ENCODE measurements at places on chromosomes 1 and 21.

DNA sequence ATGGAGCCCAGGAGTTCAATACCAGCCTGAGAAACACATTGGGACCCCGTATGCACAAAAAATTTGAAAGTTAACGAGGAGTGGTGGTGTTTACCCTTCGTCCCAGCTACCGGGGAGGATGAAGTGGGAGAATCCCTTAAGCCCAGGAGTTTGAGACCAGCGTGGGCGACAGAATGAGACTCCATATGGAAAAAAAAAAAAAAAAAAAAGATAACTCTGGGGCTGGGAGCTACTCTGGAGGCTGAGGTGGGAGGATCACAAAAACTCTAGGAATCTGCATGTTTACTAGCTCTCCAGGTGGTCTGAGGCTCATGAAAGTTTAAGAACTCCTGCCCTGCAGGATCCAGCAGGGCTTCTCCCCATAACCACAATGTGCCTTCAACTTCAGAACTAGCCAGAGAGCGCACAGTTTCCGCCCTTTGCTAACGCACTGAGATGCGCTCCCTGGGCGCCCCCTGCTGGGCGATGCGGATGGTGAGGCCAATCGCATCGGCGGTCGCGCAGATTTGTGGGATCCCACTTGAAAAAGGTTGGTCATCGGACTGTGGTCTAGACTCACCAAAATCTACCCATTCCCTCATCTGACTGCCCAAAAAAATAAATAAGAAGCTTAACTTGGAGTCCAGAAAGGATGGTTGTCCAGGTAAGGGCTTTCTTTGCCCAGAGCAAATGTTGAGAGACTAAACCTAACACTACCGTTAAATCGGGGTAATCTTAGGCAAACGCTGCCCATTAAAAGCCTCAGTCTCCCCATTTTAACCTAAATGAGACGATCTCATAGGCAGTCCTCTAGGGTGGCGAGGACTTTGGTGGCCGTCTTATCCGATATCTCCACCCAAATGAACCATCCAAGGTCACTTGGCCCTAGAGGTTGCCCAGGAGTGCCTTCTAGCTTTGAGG lies 8.8 kb downstream of the ZNF683 start:
- peak; percentile 83 for DNase-seq

GRCh38 chr1:238223076-238223640 lies 332.4 kb upstream of the ZP4 start:
- no peak for DNase-seq

GRCh38 chr1:3568815-3569435 lies 42.4 kb downstream of the MEGF6 start:
- DNase-seq = no peak

DNA sequence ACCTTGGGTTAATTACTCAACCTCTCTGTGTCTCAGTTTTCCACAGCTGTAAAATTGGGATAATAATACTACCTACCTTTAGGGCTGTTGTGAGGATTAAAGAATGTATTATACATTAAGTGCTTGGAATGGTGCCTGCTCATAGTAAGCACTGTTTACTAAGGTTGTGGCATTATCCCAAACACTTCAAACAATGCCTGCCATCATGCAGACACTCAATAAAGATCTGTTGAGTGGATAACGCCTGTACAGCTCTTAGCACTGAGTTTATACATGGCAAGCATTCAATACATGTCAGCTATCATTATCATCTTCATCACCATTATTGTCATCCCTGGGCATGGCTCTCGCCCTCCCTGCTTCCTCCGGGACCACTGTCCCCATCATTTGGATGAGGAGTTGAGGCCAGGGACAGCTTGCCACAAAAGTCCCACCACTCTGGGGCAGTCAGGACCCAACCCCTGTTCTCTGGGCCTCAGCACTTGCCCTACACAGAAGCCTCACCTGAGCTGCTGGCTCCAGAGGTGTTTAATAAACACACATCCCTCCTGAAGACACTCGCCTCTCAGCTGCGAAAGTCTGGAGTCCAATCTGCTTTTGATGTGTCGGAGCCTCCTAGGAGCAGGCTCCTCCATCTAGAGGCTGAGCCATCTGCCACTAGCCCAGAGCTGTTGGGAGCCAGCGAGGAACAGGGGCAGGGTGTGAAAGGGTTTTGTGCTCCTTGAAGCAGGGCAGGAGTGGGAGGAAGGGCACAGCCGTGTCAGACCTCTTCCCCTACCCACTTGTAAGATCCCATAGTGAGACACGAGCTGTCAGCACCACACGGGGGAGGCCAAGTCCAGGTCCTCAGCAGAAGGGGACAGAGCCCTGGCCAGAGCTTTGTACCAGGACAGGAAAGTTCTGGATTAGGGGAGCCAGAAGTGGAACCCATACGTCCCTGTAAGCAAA lies 80.9 kb upstream of the ZC3H12A start:
- no peak for DNase-seq

GRCh38 chr1:228144993-228145343 lies 4.8 kb upstream of the GJC2 start:
- DNase-seq = no peak

GRCh38 chr1:193607787-193608186 lies 421.4 kb upstream of the B3GALT2 start:
- no peak for DNase-seq

GRCh38 chr1:153545067-153546055 lies at the start of gene S100A4:
S100A4 (minus strand) TSS chr1:153545806; CDS start chr1:153544794, 1,012 bp downstream.
- peak; percentile 80 for DNase-seq

DNA sequence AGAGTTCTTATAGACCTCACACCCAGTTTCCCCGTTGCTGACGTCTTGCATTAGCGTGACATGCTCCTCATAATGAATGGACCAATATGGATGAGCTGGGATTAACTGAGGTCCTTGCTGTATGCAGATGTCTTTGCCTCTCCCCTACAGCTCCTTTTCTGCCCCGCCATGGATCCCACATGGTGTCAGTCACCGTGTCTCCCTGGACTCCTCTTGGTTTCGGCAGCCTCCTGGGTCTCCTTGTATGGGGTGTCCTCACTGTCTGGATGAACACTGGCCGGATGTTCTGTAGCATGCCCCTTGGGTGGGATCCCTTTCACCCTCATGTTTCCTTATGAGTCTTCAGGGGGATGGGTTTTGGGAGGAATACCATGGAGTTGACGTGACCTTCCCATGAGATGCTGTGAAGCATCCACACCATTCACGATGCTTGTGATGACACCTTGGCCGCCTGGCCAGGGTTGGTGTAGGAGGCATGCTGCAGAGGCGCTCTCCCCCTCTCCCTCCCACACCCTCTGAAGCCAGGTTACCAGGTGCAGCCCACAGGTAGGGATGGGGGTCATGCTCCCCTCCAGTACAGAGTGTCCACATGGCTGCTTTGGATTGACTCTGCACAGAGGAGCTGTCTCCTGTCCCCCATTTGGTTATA lies 4.4 kb downstream of the GJC2 start:
- DNase-seq = no peak

GRCh38 chr1:154863315-154864174 lies 6.5 kb downstream of the KCNN3 start:
- no peak for DNase-seq

DNA sequence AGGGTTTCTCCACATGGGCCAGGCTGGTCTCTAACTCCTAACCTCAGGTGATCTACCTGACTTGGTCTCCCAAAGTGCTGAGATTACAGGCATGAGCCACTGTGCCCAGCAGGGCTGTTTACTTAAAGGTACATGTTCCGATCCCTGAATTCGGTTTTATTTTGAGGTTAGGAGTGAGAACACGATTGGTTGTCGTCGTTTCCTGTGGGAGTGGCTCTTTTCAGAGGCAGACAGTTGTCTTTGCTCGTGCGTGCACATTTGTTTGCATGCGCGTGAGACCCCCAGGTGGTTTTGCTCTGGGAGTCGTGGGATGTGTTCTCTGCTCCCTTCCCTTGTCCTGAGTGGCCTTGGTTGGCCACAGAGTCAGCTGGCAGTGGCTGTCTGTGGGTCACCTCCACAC lies 60.2 kb downstream of the SKI start:
- no peak for DNase-seq

DNA sequence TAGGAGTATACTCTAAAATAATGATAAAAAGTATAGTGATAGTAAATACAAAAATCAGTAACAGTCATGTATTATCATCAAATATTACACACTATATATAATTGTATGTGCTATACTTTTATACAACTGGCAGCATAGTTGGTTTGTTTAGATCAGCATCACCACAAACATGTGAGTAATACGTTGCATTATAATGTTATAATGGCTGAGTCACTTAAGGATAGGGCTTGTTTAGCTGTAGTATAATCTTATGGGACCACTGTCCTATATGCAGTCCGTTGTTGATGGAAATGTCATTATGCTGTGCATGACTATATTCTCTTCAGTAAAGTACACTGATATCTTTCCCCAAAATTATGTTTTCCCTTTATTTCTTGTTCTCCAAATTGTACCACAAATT lies 92.8 kb downstream of the LYPLAL1 start:
- no peak for DNase-seq

DNA sequence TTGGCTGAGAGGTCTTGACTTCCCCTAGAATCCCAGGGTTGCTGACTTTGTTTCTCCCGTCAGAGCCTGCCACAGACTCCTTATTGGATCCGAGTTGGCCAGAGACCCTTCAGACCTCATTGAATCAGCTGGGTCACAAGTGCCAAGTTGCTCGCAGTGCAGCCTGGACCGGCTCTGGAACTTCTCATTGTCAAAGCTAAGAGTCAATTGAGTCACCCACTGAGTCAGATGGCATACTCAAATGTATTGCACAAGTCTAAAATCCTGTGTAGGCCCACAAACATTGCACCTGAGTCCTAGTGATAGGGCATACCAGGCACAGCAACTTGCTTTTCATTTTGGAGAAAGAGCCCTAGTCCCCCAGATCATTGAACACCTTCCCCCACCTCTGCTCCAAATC lies 20.4 kb upstream of the SCAF4 start:
- no peak for DNase-seq

- DNase-seq = no peak
Measured at GRCh38 chr1:118143121-118143520, 41.9 kb downstream of the SPAG17 start.

- DNase-seq = no peak
Measured at GRCh38 chr1:156639601-156640101, 2.3 kb upstream of the BCAN start.

GRCh38 chr1:5798904-5799303 lies 193.3 kb downstream of the NPHP4 start:
- DNase-seq = no peak

DNA sequence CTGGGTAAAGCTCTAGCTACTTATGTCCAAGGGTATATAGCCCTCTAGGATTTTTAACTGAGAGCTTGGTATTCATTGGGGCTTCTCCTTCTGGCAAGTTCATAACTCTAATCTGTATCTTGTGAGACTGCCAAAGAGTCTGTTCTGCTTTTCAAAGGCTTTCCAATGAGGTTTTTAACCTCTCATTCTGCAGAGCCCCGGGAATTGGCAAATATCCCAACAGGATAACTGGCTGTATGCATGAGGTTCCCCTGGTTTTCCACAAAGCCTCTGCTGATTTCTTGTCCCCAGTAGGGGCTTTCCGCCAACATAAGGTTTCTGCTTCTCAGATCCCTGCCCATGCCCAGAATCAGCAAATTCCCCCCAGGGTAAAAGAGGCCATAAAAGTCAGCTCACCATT lies 40.9 kb downstream of the RPL5 start:
- no peak for DNase-seq

- DNase-seq = no peak
Measured at GRCh38 chr1:230495891-230496385, 69.8 kb upstream of the PGBD5 start.

- DNase-seq = no peak
Measured at GRCh38 chr1:157202331-157202730, 64.1 kb upstream of the ETV3 start.

DNA sequence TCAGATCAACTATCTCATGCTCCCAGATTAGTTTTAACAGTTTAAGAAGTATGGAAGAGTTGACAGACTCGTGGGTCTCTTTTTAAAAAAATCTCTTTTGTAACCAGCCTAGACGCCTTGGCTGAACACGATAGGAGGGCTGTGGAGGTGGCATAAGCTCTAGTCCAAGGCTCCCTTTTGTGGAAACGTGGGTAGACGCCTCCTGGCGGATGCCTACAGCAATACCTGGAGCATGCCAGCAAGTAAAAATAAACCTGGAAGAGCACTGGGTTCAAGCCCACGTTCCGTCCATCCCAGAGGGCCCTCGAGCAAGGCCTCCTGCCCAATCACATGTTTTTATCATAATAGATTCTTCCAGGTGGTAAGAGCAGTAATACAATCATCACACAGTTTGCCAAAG lies 87.9 kb downstream of the RGS7 start:
- no peak for DNase-seq

DNA sequence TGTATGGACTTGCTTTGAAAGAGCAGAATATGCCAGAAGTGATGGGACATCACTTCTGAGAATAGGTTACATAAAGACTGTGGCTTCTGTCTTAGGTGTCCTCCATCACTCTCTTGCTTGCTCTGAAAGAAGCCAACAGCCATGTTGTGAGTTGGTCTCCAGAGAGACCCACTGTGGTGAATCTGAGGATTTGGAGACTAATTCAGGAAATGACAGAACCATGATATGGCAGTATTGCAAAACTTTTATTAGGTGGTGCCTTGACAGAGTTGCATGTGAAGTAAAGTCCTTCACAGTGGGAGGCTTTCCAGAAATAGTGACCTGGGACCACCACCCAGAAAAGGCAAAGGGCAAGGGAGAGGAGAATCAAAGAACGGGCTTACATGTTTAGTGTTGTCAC lies 628.6 kb downstream of the KCNT2 start:
- no peak for DNase-seq

GRCh38 chr1:15289251-15289651 lies 42.2 kb downstream of the FHAD1 start:
- DNase-seq = no peak

DNA sequence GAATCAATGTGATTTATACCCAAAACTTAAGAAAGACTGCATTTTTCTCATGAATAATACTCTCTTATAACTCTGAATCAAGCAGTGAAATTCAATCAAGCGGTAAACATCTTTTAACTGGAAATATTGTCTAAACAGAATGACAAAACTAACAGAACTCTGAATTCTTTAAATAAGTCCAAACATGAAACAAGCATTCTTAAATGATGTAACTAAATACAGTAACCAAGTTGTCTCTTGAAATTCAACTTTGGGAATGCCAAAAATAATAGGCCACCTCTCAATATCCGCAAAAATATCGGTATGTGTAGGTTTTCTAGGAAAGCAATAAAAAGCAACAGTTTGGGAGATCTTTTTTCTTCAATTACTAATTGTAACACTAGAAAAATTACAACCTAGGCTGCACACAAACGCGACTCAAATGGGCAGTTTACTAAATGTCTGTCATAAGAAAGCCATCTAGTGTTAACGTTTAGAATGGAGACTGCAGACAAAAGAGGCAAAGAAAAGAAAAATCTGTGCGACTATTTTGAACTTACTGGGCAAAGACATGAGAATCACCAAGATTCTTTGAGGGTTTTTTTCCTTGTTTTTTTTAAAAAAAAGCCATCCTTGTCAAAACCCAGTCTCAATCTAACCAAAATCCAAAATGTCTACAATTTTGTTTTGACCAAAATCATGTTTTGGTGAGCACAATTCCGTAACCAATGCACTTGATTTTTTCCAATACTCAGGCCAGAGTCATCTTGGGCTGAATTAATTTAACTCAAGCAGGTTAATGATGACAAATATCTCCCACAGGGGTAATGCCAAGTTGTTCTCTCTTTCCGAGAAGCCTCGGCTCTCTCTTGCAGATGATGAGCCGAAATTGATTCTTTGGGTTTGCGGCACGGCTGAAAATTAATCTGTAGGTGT lies 1.3 kb downstream of the SIPA1L2 start:
- no peak for DNase-seq

GRCh38 chr1:109767637-109768334 lies 4.1 kb upstream of the EPS8L3 start:
- DNase-seq = no peak

- no peak for DNase-seq
Measured at GRCh38 chr1:20076710-20077461, 6.9 kb downstream of the PLA2G5 start.

- DNase-seq = no peak
Measured at GRCh38 chr1:207244409-207244801, 77.1 kb upstream of the CD55 start.

- DNase-seq = no peak
Measured at GRCh38 chr1:163166886-163167555, 35.7 kb downstream of the RGS5 start.

All from activated CD8-positive, alpha-beta memory T cell treated with anti-CD3 and anti-CD28 coated beads for 1 hour (primary cell).